Stimulated activated CD4-positive, alpha-beta T cell treated with anti-CD3 and anti-CD28 coated beads, Interleukin-1b, Interleukin-23, amount 100 ng/mL, for 24 hours (primary cell): ENCODE measurements at places on chromosomes 16 and 17.

- DNase-seq = no peak
Measured at GRCh38 chr17:6554871-6555330, 1.5 kb downstream of the PITPNM3 start.

DNA sequence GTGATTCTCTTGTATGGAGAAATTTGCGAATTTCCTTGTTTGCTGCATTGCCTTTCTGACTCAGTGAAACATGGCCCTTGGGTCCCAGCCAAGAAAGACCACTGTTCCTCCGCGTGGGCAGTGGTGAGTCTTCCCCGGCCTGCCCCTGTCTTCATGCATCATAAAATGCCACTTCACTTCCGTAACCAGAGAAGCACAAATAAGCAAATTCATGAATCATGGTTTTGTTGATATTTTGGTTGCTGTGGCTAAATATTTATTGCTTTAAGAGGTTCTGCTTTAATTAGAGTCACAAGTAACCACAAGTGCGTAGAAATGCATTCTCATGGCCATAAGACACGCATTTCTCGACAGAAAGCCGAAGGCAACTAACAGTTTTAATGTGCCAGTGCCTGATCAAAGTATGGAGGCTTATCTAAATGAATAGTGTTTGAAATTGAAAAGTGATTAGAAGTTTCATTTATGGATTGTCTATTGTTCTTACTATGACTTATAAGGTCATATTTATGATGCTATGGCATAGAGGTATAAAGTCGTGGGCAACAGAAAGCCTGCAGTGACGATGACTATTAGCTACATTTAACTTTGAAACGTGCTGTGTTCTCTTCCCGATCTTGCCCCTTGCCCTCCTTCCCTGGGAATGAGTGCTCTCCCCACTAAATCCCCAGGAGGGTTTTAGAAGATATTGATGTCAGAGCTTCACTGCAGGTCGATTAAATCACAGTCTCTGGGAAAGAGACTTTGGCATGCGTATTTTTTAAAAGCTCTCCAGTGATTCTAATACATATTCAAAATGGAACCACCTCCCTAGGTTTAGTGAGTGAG, 76.0 kb downstream of the WIPI1 start:
- DNase-seq = no peak

GRCh38 chr17:18314059-18314730, 599 bp downstream of the TOP3A start:
- no peak for DNase-seq

- peak; percentile 84 for DNase-seq
Measured at GRCh38 chr17:82297714-82298537, 19.5 kb downstream of the CD7 start.

GRCh38 chr17:75625813-75626486, 7.3 kb upstream of the SMIM5 start:
- no peak for DNase-seq

- DNase-seq = no peak
Measured at GRCh38 chr16:764848-765487, 4.4 kb downstream of the MSLN start.

DNA sequence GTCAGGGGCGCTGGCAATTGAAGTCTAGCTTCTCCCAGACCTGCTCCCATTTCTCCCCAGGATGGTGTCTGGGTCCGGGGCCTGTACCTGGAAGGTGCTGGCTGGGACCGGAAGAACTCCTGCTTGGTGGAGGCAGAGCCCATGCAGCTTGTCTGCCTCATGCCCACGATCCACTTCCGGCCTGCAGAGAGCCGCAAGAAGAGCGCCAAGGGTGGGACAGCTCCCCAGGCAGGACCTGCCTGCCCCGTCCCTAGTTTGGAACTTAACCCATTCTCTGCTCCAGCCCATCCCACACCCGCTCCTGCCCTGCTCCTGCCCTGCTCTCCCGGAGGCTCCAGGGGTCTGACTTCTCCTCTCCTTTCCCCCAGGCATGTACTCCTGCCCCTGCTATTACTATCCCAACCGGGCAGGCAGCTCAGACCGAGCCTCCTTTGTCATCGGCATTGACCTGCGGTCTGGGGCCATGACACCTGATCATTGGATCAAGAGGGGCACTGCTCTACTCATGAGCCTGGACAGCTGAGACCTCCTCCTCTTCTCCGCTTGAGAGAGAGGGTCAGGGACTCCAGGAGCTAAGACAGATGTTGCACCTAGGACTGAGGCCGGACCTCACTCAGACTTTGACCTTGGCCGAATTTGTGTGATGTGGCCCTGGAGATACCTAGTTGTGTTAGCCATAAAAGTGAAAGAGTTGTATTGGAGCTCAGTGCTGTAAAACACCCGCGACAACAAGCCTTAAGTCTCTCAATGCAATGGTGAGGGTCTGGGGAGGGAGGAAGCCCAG, 814 bp upstream of the KDM6B start:
- no peak for DNase-seq

DNA sequence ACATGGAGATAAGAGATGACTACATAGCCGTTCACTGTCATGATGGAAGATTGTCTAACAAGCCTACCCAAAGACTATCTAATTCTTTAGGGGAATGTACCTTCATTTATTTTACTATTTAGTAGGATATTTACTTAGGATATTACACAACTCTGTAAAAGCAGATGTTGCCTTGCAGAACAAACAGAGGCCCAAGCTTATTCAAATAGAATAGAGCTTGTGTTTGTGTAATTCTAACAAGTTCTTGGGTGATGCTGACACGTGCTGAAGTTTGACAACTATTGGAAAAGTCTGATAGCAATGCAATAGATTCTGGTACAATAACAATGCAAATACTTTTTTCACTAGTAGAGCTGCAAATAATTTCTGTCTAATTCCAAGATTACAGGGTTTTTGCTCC, 447.6 kb downstream of the TOX3 start:
- DNase-seq = no peak

- no peak for DNase-seq
Measured at GRCh38 chr17:28395968-28396367, 10.0 kb downstream of the SLC46A1 start.

GRCh38 chr16:79089735-79090284, 510.7 kb downstream of the MAF start:
- DNase-seq = peak; percentile 54

DNA sequence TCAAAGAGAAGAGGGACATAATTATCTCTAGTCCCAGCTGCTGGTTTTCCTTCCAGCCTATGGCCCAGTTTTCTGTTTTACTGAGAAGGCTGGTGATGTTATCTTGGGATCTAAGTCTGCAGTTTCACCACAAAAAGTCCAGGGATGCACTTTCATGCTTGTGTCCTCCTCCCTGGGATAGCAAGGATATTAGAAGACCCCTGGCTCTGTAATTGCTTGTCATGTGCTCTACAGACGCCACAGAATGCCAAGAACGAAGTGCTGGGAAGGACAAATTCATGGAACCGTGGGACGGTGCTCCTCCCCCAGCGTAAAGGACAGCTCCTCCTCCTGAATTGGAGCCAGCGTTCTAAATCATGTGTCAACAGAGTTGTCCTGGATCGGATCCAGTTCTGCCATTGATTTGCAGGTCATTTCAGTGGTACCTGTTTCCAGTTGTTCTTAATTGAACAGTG, 8.6 kb downstream of the MAPT start:
- DNase-seq = no peak

- DNase-seq = no peak
Measured at GRCh38 chr16:54473226-54473993, 186.8 kb upstream of the IRX3 start.

DNA sequence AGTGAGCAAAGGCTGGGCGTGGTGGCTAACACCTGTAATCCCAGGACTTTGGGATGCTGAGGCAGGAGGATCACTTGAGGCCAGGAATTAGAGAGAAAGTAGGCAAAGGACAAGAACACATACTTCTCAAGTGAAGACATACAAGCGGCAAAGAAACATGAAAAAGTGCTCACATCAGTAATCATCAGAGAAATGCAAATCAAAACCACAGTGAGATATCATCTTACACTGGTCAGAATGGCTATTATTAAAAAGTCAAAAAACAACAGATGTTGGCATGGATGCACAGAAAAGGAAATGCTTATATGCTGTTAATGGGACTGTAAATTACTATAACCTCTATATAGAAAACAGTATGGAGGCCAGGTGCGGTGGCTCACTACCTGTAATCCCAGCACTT, 12.2 kb upstream of the SLX4 start:
- DNase-seq = no peak

GRCh38 chr16:463071-463470, 37.6 kb downstream of the RAB11FIP3 start:
- DNase-seq = no peak

GRCh38 chr17:78144147-78144719, 2.0 kb upstream of the C17orf99 start:
- no peak for DNase-seq

DNA sequence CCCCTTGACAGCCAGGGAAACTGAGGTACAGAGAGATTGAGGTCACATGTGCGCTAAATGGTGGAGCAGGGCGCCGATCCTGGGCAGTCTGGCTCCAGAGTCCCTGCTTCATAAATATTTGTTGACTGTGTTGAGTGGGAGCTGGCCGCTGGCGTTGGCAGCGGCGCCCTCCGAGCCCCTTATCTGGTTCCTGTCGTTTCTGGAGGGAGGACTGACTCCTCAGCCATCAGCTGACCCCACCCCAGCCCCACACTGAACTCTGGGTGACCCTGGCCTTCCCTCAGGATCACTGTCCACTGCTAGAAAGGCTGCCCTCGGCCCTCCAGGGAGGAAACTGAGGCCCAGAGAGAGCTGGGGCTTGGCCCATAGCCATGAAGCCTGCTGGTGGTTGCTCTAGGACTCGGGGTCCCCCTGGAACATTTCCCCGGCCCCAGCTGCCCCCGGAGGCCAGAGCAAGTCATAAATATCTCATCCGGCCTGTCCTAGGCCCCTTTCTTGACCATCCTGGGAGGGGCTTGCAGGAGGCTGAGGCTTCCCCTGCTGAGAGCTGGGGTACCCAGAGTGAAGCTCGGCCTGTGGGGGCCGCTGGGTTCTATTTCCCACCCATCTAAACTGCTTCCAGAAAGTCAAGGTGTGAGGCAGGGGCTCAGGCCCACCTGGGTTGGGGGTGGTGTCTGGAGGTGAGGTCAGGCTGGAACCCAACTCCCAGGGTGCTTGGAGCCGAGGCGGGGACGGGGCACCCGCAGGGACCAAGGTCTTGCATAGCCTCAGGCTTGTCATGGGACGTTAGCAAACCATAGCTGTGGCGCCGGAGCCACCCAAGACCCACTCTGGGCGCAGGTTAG, 51.7 kb upstream of the GSE1 start:
- DNase-seq = no peak

DNA sequence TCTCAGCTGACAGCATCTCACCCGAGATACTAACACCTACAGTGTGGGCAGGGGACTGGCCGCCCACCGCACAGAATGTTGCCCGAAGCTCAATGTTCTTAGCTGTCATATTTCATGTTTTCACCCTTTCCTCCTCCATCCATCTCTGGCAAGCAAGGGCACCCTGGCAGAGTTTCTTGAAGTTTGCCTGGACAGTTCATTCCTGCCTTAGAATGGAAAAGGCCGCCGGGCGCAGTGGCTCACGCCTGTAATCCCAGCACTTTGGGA, 37.6 kb upstream of the TEX2 start:
- no peak for DNase-seq

DNA sequence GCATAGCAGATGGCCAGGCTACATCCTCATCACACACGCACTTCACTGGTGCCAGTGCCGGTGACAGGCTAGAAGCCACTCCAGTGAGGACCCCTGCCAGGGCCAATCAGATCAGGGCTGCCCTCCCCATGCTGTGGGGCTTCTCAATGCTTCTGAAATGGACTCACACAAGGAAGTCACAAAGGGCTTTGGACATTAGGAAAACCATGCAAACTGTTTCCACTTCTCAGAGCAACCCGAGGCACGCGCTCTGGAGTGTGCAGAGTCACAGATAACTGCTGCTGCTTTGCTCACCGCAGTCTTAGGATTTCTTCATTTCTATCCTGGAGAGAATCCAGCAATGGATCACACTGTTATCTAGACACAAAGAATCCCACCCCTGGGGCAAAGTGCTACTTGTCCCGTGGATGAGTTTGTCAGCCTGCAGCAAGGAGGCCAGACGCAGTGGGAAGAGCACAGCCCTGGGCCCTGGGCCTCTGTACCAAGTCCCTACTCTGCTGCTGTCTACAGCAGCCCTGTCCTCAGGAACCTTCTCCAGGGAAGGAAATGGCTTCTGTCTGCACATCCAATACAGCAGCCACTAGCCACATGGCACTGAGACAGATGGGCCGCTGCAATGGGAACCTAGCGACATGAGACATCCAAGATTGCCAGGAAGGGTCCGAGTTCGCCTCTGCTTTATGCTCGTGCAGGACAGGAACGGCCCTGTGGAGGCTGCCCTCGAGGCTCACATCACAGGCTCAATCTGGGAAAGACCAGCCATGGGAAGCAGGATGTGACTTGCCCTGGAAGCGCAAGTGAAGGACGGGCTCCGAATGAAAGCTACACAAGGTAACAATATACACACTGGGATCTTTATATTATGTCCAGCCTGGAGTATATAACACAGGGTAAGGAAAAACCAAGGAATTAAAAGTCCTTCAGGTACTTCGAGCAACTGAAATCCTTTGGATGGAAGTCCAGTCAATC, 169.3 kb downstream of the ZFHX3 start:
- no peak for DNase-seq

- no peak for DNase-seq
Measured at GRCh38 chr16:83494459-83494858, 313.3 kb upstream of the HSBP1 start.

DNA sequence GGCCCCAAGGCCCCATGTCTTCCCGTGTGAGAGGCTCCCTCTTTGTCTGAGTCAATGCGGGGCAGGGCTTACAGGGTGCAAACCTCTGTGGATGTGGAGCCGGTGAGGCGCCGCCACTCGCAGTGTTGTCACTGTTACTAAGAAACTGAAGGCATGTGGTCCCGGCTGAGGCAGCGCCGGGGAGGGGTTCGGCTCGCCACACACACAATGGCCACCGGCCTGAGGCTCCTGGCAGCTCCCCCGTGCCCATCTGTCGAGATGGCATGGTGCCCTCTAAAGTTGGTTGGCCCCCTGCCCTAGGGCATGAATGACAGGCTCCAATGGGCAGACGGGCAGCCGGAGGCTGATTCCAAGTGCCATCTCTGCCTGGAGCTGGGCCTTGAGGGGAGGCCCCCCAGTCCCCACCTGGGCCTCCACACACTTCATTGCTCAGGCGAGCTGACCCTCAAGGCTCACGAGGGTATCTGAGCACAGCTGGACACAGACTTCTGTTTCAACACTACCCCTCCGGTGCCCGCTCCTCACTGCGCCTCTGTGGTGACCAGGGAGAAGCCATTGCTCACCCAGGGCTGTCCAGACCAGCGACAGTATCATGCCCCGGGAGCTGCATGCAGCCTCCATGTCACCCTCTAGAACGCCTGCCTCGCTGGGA, 137.2 kb downstream of the C16orf78 start:
- no peak for DNase-seq

GRCh38 chr17:31492880-31493655, 101.6 kb downstream of the RAB11FIP4 start:
- DNase-seq = no peak

- no peak for DNase-seq
Measured at GRCh38 chr17:59754552-59754951, 47.1 kb downstream of the VMP1 start.
